ENCODE measurements at places on chromosomes 12 and 14.

- DNase-seq, result peak; percentile 65
Measured at GRCh38 chr12:6278439-6279255, 31.8 kb upstream of the PLEKHG6 start.

DNA sequence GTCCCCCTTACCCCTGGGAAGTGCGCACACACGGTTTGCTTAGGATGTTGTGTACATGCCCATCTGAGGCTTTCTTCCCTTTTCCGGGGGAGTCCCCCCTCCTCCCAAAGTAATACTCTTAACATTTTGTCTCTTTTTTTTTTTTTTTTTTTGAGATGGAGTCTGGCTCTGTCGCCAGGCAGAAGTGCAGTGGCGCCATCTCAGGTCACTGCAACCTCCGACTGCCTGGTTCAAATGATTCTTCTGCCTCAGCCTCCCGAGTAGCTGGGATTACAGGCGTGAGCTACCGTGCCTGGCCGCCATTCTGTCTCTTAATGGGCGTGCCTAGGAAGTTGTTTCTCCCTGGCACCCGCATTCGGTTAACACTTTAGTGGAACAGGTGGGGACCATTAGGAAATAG, 4.5 kb upstream of the GMFB start:
- no peak for DNase-seq

DNA sequence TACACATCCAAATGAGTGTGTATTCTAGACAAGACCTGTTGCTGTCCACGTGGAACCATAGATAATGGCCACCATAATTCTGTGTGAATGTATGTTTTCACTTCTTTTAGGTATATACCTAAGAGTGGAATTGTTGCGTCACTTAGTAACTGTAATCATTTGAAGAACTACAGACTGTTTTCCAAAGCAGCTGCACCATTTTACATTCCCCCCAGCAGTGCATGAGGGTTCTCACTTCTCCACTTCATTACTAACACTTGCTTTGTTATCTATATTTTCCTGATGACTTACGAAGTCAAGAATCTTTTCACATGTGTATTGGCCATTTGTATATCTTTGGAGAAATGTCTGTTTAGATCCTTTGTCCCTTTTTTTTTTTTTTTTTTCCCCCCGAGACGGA, 106.4 kb downstream of the SCFD1 start:
- DNase-seq, result no peak

- no peak for DNase-seq
Measured at GRCh38 chr12:64147875-64148274, 74.2 kb downstream of the KICS2 start.

GRCh38 chr12:117202033-117202432, 11.8 kb upstream of the FBXO21 start:
- no peak for DNase-seq
